ENCODE measurements at places on chromosomes 4 and X.

- DNase-seq: no peak
Measured at GRCh38 chr4:37812713-37813112, 13.8 kb upstream of the PGM2 start.

DNA sequence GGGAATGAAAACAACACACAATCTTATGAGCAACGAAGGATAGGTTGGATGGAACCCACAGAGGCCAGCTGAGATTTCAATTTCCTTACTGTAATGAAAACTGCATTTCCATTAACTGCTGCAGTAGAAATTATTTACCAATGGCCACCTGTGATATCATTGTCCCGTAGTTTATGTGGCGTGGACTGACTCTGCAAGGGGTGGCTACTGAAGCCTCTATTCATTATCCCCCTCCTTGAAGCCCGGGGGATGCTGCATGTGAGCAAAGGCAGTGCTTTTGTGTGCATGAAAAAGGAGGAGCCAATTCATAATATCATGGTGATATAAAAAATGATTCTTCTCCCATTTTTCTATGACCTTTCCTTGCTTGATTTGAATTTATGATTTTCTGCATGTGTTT is 207.8 kb downstream of the PTTG2 start:
- DNase-seq: no peak

GRCh38 chr4:168920441-168921065 is 89.5 kb downstream of the CBR4 start:
- DNase-seq: no peak

GRCh38 chr4:80073473-80074008 is 512 bp upstream of the ANTXR2 start:
- no peak for DNase-seq

GRCh38 chrX:121876305-121876704 is 828.9 kb downstream of the GLUD2 start:
- no peak for DNase-seq

- no peak for DNase-seq
Measured at GRCh38 chr4:111650146-111650545, 495.1 kb upstream of the FAM241A start.

- DNase-seq: no peak
Measured at GRCh38 chrX:119618439-119618838, 12.2 kb upstream of the NKRF start.

DNA sequence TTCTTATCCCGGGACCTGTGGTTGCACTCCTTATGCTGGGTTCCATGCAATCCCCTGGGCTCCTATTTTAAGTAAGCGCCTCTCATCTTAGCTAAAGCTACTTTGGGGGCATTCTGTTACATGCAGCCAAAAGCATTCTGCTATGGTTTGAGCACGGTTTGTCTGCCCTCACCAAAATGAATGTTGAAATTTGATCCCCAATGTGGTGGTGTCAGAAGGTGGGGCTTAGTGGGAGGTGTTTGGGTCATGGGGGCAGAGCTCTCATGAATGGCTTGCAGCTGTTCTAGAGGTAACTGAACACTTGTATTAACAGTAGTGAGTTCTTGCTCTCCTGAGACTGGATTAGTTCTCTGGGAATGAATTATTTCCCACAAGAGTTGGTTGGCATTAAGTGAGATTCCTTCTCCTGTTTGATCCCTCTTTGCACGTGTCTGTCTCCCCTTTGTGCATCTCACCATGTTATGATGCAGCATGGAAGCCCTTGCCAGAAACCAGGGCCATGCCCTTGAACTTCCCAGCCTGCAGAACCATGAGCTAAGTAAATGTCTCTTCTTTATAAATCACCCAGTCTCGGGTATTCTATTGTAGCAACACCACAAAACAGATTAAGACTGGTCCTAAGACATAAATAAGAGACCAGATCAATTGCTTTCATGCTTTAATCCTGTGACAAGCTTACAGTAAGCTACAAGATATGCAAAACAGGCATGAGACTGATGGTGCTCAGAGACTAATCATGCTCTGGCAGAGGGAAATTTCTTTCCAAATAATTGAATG is 141.8 kb downstream of the TSPAN5 start:
- DNase-seq: no peak

DNA sequence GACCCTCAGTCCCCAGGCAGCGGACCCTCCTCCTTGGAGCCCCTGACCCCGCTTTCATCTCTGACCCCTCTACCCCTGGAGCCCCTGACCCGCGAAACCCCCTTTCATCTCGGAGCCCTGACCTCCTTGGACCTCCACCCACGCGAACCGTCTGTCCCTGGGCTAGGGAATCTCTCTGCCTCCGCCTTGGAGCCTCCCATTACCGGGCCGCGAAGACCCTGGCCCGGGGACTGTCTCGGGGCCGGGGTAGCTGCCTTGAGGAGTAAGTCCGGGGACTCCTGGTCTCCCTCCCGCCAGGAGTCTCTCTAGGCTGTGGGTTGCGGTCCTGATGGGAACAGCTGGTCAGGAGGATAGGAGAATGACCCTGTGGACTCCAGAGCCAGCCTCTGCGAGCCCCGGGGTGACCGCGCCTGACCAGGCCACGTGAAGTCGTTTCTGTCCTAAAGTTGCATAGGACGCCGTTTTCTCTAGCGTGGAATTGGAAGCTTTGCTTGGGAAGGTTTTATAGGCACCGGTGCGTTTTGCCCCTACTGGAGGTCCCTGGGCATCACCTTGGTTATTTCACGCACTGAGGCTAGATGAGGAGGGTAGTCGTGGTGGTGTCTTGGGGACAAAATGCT is 824 bp downstream of the TBC1D14 start:
- DNase-seq: no peak

DNA sequence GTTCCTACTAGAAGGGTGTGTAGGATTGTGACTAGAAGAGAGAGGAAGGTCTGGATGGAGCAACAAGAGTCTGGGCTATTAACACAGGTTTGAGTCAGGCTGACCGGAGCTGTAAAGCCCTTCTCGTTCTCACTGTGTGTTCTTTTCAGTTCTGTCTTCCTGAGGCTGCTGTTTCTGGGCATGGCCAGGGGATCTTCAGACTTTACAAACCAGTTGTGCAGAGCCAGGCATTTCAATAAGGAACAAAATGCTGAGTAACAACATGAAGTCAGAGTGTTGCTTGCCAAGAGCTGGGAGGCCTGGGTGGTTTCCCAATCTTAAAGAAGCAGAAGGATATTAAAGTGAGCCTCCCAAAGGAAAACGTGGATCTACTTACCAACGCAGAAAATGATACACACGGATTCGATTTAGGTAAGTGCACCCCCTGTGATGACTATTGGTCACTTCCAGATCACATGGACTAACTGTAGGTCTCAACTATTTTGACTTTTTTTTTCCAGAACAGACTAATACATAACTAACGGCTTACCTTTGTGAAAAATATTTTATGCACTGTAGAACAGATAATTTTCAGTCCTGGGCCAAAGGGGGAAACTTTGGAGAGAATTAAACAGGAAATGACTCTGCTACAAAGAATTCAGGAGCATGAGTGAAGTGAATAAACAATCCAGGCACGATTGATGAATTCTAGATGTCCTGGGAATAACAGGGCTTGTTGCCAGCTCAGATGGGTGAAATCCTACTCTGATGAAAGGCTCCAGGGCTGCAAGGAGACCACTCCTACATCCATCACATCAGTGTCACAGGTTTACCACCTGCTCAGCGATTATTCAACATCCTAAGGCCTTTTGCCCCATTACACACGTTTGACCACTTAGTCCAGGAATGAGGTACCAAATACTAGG is 94.5 kb downstream of the ANXA3 start:
- DNase-seq: peak; percentile 31

- no peak for DNase-seq
Measured at GRCh38 chr4:144715230-144715629, 69.3 kb downstream of the HHIP start.

- no peak for DNase-seq
Measured at GRCh38 chr4:134024251-134024650, 177.3 kb downstream of the PABPC4L start.

- no peak for DNase-seq
Measured at GRCh38 chr4:189001283-189001970, 862.2 kb downstream of the TRIML1 start.

DNA sequence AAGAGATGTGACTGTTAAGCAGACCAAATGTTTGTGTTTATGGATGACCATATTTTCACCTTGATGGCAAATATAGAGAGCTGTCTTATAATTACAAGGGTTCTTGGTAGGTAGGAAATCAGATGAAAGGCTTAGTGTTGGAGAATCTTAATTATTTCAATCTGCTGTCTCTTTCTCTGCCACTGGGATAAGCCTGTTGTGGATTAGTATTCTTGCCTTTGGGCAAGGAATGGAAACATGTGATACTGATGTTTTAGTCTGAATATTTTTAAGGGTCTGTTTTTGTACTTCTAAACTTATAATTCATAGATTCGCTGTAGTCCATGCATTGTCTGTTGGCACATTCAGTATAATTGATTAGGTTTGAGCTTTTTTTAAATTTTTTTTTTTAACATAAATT is 23.7 kb upstream of the NUDT6 start:
- DNase-seq: no peak

- no peak for DNase-seq
Measured at GRCh38 chrX:103461156-103461555, 58.1 kb downstream of the RAB40A start.

DNA sequence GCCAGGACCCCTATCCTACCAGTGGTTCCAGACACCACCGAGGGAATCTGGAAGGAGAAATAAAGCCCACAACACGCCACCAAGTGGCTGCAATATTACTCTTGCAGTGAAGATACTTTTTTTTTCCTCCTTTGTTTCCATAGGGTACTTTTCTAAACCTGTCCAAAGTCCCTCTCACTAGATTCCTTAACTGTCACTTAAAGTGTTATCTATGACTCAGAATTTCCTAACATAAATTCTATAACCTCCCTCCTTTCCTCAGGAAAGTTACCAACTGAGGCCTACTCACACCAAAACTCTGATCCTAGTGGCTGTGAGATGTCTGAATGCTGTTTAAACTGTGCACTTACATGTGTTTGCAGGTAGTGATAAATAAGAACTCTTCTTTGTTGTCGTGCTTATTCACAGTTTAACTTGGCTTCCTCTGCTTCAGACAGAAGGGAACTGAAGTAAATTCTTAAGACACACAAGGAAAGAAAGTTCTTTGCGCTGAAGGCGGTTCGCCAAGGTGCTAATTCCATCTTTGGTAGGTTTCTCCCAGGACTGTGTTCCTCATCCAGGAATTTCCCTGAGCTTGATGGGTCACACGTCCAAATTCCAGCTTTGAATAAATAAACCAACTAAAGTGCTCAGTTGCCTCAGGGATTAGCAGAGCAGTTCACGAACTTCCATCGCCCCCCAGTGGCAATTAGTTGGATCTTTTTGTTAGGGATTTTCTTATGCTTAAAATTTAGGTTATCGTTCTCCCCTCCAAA is 10.7 kb upstream of the HCCS start:
- DNase-seq: no peak

DNA sequence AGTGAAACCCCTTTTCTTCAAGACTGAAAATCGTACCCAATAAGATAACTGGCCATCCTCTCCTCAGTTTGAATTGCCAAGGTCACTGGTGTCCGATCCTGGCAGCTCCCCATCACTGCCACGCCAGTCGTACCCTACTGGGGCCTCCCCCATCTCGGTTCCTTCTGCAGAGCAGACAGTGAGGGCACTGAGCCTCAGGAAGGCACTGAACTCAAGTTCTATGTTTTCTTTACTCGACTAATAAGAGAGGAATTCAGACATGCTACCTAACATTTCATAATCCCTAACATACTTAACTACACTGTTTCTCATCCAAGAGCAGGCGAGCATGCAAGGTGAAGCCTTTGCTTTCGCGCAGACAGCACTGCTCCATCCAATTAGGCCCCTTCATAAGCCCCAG is 23.4 kb downstream of the ZFYVE28 start:
- no peak for DNase-seq

- no peak for DNase-seq
Measured at GRCh38 chr4:103032574-103032973, 13.1 kb upstream of the SLC9B1 start.

GRCh38 chr4:123659262-123659661 is 262.7 kb downstream of the SPRY1 start:
- DNase-seq: no peak

GRCh38 chr4:183657564-183657963 is 1.4 kb downstream of the RWDD4 start:
- no peak for DNase-seq

DNA sequence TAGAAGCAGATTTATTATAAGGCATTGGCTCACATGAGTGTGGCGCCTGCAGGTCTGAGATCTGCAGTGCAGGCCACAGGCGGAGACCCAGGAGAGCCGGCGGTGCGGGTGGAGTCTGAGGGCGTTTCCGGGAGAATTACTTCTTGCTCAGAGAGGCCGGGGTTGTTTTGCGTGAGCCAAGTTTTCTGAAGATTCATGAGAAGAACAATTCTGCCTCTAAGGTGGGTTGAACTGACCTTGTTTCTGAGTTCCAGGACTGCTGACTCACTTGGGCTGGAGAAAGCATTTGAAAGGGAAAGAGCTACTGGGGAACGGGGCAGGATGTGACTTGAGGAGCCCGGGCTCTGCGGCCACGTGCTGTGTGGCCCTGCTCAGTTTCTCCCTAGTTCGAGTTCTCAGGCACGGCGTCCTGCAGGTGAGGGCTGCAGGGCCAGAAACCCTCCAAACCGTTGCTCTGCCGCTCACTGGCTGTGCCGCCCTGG is 36.7 kb upstream of the SORCS2 start:
- DNase-seq: no peak

Measured in occipital lobe (tissue), 3 donors.